ENCODE measurements at places on chromosomes 5 and 9.

DNA sequence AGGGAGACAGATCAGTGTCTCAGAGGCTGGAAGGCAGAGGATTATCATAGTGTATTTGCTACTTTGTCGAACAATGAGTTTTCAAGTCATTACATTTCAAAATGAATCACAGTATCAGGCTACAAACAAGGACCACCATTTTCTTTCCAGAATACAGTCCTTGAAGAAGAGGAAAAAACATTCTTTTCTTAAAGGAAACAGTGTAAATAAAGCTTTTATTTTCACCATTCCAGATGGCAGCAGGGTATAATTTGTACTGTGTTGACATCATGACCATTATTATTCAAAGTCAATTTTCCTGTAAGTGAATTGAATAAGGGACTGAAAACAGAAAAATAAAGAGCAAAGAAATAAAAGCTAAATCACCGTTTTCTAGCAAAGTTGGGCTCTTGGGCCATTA lies 737.3 kb upstream of the DMAC1 start:
- no peaks in the 10 kb centered on the region for H3K27me3 ChIP-seq
- no peak overlapping the region for H3K27ac ChIP-seq
- no peaks in the 10 kb centered on the region for H3K36me3 ChIP-seq
- H3K4me1 ChIP-seq, result no peaks in the 10 kb centered on the region
- no peak for DNase-seq

- no peaks in the 10 kb centered on the region for H3K27me3 ChIP-seq
- no peaks in the 10 kb centered on the region for H3K36me3 ChIP-seq
- H3K27ac ChIP-seq, result no peak overlapping the region
Measured at GRCh38 chr5:11791792-11792191, 112.5 kb downstream of the CTNND2 start.

- H3K27ac ChIP-seq, result no peak overlapping the region
- H3K4me1 ChIP-seq, result no peaks in the 10 kb centered on the region
- DNase-seq, result no peak
- H3K27me3 ChIP-seq, result peaks cover 1% of the 10 kb centered on the region
- no peak overlapping the region for H3K4me3 ChIP-seq
Measured at GRCh38 chr9:103755986-103756385, 338.1 kb upstream of the SMC2 start.

- no peak overlapping the region for H3K4me3 ChIP-seq
- H3K4me1 ChIP-seq, result no peaks in the 10 kb centered on the region
- peaks cover 4% of the 10 kb centered on the region for H3K27me3 ChIP-seq
- H3K36me3 ChIP-seq, result no peaks in the 10 kb centered on the region
Measured at GRCh38 chr5:158976035-158976434, 123.7 kb downstream of the EBF1 start.

DNA sequence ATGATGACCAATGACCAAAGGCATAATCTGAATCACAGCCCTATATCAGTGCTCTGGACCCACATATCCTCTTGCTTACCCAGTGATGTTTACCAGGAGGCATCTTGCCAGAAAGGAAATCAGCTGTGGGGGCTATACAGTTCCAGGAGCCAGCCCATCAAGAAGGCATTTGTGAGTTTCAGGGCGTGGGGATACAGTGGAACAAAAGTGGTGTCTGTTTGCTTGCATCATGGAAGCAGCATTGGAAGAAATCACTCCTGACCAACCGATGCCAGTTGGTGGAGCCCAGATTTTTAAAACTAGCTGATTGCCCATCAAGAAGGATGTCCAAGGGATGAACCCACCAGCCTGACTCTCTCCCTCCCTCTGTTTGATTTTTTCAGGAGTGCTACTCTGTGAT lies 106.5 kb upstream of the EGFLAM start:
- no peak overlapping the region for H3K27ac ChIP-seq
- no peak for DNase-seq
- H3K36me3 ChIP-seq, result no peaks in the 10 kb centered on the region
- no peaks in the 10 kb centered on the region for H3K4me1 ChIP-seq

GRCh38 chr5:55855509-55855908 lies 4.4 kb downstream of the IL31RA start:
- peak overlapping the region; percentile 59 for H3K27ac ChIP-seq
- peaks cover 5% of the 10 kb centered on the region for H3K36me3 ChIP-seq
- peaks cover 62% of the 10 kb centered on the region for H3K4me1 ChIP-seq

DNA sequence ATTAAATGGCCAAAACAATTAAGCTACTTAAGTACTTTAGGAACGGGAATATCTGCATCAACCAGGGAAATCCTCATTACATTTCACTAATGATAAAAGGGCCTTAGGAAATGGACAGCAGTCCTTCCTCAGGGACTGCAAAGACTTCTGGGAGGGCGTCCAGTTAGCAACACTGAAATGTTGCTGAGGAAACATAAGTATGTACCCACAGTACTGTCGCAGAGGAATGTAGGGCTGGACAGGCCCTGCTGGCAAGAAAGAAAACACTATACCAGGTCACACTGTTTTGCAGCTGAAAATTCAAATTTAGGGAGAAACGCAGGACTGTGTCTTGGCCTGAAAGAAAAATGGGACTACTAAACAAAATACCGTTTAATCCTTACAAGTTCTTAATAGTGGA lies 1.3 kb downstream of the C5orf15 start:
- H3K4me3 ChIP-seq, result peak overlapping the region; percentile 98
- H3K27ac ChIP-seq, result no peak overlapping the region
- no peak for DNase-seq
- peaks cover 41% of the 10 kb centered on the region for H3K36me3 ChIP-seq
- H3K27me3 ChIP-seq, result no peaks in the 10 kb centered on the region

DNA sequence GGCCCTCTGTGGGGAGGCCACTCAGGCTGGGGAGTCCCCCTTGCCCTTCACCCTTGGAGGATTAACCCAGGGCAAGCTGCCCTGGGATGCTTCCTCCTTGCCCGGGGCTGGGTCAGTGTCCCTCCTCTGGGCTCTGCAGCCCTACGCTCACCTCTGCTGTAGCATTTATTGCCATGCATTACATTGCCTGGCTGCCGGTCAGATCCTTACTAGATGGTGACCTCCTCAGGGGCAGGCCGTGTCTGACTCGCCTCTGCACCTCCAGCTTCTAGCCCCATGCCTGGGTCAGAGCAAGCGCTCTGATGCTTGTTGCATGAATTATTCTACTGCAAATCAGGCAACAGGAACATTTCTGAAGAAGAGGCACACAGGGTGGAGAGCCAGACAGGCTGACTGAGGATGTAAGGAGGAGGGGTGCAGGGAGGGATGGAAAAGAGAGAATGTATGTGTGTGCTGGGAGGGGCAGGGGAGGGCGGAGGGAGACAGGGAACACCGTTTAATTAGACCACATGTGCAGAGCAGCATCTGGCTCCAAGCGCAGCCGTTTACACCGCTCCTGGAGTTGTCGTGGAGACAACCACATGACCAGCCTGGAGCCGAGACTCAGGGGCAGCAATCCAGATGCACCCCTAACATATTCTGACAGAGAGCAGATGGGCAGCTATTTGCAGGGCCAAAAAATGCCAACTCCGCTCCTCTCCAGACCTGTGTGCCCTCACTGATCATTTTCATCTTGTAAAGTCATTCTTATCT lies 117.0 kb downstream of the CRB2 start:
- H3K4me1 ChIP-seq, result no peaks in the 10 kb centered on the region
- no peaks in the 10 kb centered on the region for H3K27me3 ChIP-seq
- H3K27ac ChIP-seq, result no peak overlapping the region
- H3K4me3 ChIP-seq, result no peak overlapping the region

DNA sequence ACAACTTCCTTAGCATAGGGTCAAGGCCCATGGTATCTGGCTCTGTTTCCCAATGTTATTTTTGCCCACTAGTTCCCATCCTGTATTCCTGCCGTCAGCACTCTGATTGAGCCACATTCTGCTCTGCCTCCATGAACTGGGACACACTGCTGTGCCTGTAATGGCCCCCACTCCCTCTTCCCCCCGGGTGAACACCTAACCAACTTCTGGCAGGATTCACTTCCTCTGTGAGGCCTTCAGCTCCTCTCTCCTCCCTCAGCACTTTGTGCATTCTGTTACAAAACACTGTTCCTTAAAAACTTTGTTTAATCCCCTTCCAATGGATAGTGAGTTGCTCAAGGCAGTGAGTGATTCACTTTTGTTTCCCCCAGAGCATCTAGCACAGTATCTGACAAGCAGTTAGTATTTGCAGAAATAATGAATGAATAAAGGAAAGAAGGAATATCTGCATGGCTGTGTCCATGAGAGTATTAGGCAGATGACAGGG lies 183.6 kb downstream of the EFNA5 start:
- H3K4me3 ChIP-seq, result no peak overlapping the region
- no peak for DNase-seq
- H3K27ac ChIP-seq, result peak overlapping the region; percentile 15
- H3K27me3 ChIP-seq, result peaks cover 6% of the 10 kb centered on the region

GRCh38 chr9:17894501-17895160 lies 315.8 kb downstream of the SH3GL2 start:
- H3K4me3 ChIP-seq, result no peak overlapping the region
- H3K4me1 ChIP-seq, result no peaks in the 10 kb centered on the region
- no peaks in the 10 kb centered on the region for H3K27me3 ChIP-seq
- no peaks in the 10 kb centered on the region for H3K36me3 ChIP-seq

- H3K27ac ChIP-seq, result no peak overlapping the region
- H3K4me3 ChIP-seq, result no peak overlapping the region
- no peaks in the 10 kb centered on the region for H3K4me1 ChIP-seq
- no peak for DNase-seq
Measured at GRCh38 chr5:135194573-135195269, 160.7 kb upstream of the PITX1 start.

DNA sequence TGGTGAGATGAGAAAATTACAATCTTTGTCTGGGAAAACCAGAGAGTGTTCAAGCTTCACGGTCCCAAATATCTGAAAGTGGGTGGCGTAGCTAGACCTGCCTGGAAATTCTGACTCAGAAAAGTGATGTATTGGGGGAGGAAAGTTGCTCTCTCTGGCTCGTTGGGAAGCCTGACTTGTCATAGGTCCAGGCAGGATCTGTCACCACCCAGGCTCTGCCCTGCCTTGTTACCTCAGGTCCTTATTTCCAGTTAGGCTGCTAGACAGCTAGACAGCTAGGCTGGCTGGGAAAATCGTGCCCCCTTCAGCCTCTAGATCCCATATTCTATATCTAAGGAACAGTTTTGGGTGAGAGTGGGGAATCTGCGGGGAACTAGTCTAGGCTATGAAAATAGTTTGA lies 41.0 kb upstream of the HCN1 start:
- H3K27me3 ChIP-seq, result no peaks in the 10 kb centered on the region
- no peak overlapping the region for H3K27ac ChIP-seq
- no peak overlapping the region for H3K4me3 ChIP-seq
- H3K4me1 ChIP-seq, result no peaks in the 10 kb centered on the region

DNA sequence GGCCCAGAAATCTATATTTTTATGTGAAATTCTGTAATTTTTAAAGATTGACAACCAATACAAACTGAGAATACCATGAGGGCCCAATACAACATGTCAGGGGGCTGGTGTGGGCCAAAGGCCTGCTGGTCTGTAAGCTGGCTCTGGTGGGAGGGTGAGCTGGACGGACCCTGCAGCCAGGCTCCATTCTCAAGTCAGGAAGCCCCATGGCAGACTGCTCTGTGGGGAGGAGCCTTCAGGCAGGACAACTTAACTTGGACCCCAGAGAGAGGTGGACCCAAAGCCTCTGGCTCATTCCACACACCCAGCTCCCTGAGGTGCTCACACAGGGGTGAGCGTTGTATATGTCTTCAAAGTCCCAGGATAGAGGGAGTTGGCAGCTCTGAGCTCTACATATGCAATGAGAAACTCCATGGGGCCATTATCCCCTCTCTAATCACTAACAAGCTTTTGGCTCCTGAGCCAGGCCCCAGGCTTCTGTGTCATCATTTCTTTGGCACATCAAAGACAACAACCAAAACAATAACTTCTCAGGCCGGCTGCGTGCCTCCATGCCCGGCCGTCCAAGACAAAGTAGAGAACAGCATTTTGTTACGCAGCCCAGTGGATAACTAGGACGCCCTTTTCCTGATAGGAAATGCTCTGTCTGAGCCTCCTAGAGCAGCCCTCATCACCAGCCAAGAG lies 6.4 kb downstream of the SEPTIN8 start:
- H3K4me1 ChIP-seq, result peaks cover 8% of the 10 kb centered on the region
- H3K27ac ChIP-seq, result no peak overlapping the region
- no peak for DNase-seq
- H3K36me3 ChIP-seq, result no peaks in the 10 kb centered on the region
- H3K27me3 ChIP-seq, result peaks cover 7% of the 10 kb centered on the region

DNA sequence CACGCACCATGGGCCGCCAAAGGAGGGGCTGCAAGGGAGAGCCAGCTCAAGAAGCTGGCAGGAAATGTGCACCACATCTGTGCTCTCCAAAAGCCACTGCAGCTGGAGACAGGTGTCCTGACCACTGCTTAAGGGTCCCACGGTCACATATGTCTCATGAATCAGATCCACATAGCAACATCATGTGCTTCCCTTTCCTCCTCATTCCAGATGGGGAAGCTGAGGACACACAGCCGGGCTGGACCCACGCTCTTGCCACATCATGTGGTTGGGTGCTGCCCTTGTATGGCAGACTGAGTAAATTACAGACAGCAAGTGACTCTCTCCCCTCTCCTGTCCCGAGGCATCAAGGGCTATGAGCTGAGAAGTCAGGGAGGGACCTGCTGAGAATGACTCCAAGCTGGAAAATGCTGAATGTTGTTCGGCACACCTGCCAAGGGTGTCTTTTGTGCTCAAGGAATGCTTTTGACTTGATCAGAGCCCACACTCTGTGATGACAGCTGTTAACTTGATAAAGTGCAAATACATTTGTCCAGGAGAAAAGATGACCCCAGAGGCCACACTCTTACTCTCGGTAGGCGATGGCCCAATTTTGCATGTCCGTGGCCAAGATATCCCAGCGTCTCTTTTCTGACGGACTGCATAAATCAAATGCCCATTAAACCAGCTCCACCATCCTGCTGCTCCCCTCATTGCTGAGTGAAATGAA lies 58.2 kb downstream of the NSUN2 start:
- H3K4me1 ChIP-seq, result peaks cover 6% of the 10 kb centered on the region
- no peaks in the 10 kb centered on the region for H3K36me3 ChIP-seq
- peaks cover 3% of the 10 kb centered on the region for H3K27me3 ChIP-seq
- no peak overlapping the region for H3K4me3 ChIP-seq

GRCh38 chr5:104080646-104081175 lies 518.1 kb upstream of the NUDT12 start:
- H3K27ac ChIP-seq, result no peak overlapping the region
- no peaks in the 10 kb centered on the region for H3K27me3 ChIP-seq
- DNase-seq, result no peak
- H3K4me3 ChIP-seq, result no peak overlapping the region
- H3K36me3 ChIP-seq, result no peaks in the 10 kb centered on the region

DNA sequence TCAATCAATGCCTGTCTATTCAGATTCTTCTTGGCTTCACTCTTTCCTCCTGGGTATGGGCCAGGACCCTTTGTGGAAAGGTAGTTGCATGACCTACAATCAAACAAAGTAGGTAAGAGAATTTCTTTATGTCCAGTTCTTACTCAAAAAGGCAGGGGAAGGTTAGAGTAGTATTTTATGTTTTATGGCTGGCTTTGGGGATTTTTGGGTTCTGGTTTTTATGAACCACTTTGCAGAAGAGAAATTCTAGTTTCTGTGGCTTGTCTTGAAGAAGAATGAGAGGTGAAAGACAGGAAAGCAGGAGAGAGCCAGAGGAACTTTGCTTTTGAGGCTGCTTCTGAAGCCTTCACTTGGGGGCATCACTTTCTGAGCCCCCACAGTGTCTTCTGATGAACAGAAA lies 14.7 kb upstream of the CRHBP start:
- peaks cover 8% of the 10 kb centered on the region for H3K4me1 ChIP-seq
- H3K4me3 ChIP-seq, result no peak overlapping the region
- DNase-seq, result no peak
- peaks cover 12% of the 10 kb centered on the region for H3K27me3 ChIP-seq
- no peak overlapping the region for H3K27ac ChIP-seq

- no peak for DNase-seq
- H3K27me3 ChIP-seq, result peaks cover 11% of the 10 kb centered on the region
- peak overlapping the region; percentile 37 for H3K27ac ChIP-seq
- no peaks in the 10 kb centered on the region for H3K36me3 ChIP-seq
Measured at GRCh38 chr9:97704851-97705250, 7.7 kb upstream of the XPA start.

Data from activated T-helper 1 cell treated with anti-CD3 and anti-CD28 coated beads, Interleukin-12 subunit alpha, Interleukin-12 subunit beta, Interleukin-2, Interleukin-4 antibody, amounts not matched to agents 30 ng/mL and 10 ng/mL and 1 ng/mL, durations not matched to agents 14 hours and 24 hours and 36 hours (primary cell).